Activated naive CD8-positive, alpha-beta T cell treated with anti-CD3 and anti-CD28 coated beads, Interleukin-2, amount 50 U/mL, for 16 hours (primary cell): ENCODE measurements at places on chromosomes 16 and 17.

- no peak for DNase-seq
These were observed 66.6 kb upstream of the TMEM97 start for GRCh38 chr17:28252436-28252835.

- no peak for DNase-seq
These were observed 325.8 kb upstream of the CCL2 start for GRCh38 chr17:33929181-33929724.

GRCh38 chr17:80248894-80249710 is 11.6 kb upstream of the RNF213 start:
- no peak for DNase-seq

GRCh38 chr17:37310940-37311339 is 64.8 kb upstream of the C17orf78 start:
- DNase-seq = no peak

- no peak for DNase-seq
These were observed 43.1 kb upstream of the GSG1L start for GRCh38 chr16:28106467-28107215.

DNA sequence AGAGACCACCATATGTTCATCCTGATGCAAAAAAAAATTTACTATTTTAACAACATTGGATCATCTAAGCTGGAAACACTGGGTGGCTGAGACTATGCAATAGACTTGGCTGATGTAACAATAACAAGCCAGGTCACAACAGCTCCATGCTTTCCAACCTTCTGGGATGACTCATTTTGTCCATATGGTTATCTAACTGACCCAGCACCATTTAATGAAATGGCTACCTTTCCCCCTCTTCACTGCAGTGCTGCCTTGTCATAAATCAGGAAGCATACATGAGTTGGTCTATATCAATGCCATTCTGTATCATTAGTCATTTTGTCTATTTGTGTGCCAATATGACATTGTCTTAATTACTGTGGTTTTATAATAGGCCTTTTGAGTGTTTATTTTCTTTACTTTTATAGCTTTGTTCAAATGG is 217.6 kb upstream of the KCNJ16 start:
- DNase-seq = no peak

DNA sequence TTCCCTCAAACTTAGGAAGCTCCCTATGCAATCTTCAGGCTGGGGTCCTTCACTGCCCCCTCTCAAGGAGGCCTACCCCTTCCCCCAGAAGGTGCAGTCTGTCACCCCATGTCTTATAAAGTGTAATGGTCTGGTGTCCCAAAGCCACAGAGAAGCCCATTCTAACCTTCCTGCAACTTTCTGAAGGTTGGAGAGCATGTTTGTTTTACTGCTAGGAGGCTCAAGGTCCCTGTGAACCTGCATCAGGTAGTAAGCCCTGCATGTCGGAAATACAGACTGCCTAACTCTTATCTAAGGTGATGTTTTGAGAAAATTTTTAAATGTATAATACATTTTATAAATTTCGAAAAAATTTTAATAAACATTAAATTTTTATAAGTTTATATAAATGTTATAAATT is 18.3 kb downstream of the ZNF750 start:
- no peak for DNase-seq

- DNase-seq = no peak
These were observed at the start of gene HOXB9 for GRCh38 chr17:48626245-48627117. HOXB9 (minus strand) TSS chr17:48626358; CDS start chr17:48626269, 89 bp downstream.

DNA sequence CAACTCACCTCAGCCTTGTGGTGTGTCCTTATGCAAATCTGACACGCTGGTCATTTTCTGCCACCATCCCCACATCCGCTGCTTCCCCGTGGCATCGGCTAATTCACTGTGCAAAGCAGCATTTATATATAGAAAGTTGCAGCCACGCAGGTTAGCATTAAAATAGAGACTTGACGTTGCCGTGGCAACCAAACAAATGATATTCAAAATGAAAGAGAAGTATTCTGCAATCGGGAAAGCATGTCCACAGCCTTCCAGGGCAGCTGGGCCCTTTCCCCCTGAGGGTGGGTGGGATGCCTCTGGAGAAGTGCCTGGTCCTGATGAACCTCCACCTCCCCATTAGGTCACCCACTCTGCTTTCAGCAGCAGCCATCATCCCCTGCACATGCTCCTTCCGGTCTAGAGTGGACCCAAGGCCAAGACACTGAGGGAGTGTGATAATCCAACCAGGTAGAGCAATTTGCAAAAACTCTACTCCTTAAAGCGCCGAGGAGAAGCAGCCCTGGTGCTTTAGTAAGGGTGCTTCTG is 138.7 kb downstream of the GAS7 start:
- DNase-seq = no peak

- DNase-seq = no peak
These were observed 95.3 kb upstream of the RPL38 start for GRCh38 chr17:74108126-74108705.
